Fibroblast of villous mesenchyme (primary cell): ENCODE measurements at places on chromosomes 1 and 21. TPM values are rescaled to one million over a fixed set of nuclear protein-coding genes. Genes with fewer than 3 reads are reported as not detected.

Gene APOBEC4
- total RNA-seq: not detected in 2 replicates

Gene GPATCH4
- total RNA-seq: 15.1 and 24.2 TPM in 2 replicates

DNA sequence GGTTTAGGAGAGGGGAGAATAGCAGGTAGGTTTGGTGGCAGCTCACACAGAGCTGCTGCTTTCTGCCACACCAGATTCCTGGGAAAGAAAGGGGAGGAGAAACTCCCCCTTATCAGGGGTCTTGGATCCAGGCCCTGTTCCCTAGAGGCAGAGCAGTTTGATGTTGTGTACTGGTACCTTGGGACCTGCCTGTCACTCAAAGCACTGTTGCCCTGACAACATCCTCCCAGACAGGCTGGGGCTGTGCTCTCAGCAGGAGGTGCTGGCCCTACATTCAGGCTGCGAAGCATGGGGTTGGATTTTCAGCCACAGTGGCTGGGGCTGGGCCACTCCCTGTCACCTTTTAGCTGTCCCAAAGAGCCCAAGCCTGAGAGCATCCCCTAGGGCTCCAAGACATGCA lies 188.0 kb downstream of the GRIK3 start:
- DNase-seq: no peak

Gene RGS7
- total RNA-seq: under 0.01 and 0.43 TPM in 2 replicates

- no peak for DNase-seq
These were observed 89.3 kb downstream of the LBR start for GRCh38 chr1:225338545-225338944.

GRCh38 chr1:98315309-98315708 lies 346.2 kb upstream of the SNX7 start:
- DNase-seq: peak; percentile 57

DNA sequence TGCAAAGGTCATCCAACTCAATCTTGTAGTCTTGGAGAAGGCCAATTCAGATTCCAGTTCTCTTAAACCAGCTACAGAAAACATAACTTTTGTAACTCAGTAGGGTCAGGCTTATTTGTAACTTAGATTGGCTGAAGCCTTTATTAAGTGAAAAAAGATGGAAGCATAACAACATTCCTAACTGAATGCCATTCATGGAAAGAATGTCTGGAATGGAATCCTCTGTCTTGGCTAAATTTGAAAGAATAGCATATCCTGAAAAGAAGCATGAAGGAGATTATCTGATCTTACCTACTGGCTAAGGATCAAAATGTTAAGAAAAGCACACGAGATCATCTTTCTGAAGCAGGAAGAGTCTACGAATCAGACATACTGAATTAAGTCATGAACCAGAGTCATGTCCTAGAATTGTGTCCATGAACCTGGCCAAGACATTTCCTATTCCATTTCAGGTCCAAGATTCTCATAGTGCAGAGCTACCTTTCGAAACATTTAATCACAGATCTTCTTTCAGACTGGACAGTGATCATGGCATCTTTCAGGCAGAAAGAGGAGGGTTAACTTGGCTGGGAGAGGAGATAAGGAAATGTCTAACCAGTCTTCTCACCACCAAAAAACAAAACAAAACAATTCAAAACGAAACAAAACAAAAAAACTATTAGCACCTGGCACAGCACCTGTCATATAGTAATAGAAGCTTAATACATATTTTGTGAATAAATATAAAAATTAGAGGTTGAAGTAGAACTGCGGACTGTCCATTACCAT lies 75.6 kb downstream of the XCL2 start:
- DNase-seq: no peak

DNA sequence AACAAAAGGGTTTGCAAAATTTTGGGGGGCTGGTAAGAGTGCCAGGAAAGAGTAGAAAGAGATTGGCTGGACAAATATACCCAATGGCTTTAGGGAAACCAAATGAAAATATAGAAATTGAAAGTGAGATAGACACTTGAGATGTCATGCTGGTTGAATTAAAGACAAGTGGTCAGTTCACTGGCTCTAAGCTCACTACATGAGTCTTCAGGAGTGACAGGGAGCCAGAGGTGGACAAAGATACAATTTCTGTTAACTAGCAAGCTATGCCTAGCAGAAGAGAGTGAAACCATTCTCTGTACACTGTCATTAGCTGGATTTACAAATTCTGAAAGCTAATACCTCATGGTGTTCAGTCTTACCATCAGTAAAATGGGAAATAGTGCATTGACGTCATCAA lies 82.5 kb downstream of the TBX15 start:
- no peak for DNase-seq

- no peak for DNase-seq
These were observed 65.4 kb upstream of the SSBP3 start for GRCh38 chr1:54471588-54471987.

DNA sequence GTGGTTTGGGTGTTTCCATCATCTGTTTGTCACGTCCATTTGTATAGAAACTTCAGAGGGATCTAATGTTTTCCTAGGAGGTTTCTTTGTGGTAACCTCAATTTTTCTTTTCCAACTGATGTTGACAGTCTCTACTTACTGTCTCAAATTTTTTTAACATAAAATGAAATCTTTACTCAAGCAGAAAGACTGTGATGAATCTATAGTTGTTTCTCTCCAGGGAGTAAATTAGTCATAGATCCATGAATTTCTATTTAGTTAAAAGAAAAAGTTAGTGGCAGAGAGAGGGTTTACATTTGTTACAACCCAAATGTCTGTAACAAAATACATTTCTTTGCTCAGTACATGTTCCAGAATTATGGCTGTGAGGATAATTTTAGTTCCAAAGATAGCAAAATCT lies 161.6 kb downstream of the DISP1 start:
- DNase-seq: no peak

Gene C1QTNF12
- total RNA-seq: 0.32 and 0.43 TPM in 2 replicates

GRCh38 chr1:209505044-209505443 lies 78.5 kb upstream of the CAMK1G start:
- DNase-seq: no peak

Gene CYP4Z1
- not detected in 2 replicates for total RNA-seq

DNA sequence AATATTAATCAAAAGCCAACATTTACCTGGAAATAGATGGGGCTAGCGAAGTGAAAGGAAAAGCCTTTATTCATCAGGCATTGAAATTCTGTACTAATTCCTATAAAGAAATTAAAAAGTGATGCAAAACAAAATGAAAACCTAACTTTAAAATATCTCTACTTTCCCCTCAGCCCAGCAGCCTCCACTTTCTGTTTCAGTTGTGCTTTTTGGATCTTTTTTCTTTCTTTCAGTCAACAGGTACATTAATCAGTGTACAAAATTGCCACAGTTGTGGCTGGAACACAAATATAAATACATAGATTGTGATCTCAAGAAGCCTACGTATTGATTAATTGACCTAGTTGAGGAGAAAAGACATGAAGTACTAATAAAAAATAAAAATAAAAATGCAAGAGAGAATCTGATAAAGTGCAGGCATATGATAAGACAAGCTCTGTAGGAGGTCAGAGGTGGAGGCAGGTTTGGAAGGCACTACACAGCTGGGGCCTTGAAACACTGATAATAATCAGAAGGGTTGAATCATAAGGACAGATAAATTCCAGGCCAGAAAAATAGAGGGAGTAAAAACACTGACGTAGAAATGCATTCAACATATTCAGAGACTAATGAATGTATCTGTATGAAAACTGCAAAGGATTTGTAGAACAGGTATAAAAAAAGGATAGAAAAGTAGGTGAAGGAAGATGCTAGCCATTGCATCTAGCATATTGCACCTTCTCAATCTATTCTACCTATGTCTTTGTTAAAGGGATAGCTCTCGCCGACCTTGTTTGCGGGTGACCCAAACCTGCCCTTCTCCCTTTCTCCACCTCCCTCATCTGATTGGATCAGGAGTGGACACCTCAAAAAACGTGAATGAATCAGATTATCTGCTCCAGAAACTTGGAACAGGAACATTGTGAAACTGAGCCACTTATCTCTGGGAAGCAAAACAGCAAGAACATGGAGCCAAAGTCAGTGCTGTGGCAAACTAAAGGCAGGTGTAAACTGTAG lies 607.8 kb upstream of the ADGRL2 start:
- no peak for DNase-seq
